SIG-M5 (cell line): ENCODE measurements at places on chromosomes 7 and 10.

DNA sequence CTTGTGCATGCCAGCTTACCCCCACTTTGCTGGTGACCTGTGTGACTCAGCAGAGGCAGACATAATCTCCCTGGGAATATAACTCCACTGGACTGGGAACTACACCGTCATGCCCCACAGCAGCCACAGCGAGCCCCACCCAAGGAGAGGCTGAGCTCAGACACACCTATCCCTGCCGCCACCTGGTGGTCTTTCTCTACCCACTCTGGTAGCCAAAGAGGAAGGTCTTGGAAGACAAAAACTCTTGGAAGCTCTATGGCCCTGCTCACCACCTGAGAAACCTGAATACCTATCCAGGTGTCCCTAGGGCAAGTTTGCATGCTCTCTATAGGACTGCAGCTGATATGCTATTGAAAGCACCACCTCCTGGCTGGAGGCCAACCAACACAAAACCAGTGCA is 48.1 kb downstream of the MYO3A start:
- DNase-seq, result no peak

GRCh38 chr7:90595342-90595800 is 750 bp upstream of the CDK14 start:
- no peak for DNase-seq

DNA sequence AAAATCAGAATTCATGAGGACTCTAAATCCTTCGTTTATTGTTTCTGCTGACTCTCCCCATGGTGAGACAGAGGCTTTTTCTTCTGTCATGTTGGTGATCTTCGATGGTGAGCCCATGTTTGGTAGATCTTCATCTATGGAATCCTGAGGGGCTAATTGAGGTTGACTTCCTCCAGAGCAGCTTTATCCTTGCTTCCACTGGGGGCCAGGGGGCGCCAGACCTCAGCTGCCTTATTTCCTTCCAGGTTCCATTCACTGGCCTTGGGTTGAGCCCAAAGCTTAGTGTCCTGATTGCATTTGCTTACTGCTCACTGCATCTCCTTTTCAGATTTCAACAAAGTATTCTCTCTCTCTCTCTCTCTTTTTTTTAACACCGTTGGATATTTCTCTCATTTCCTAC is 80.7 kb downstream of the GCC1 start:
- no peak for DNase-seq

- DNase-seq, result no peak
These were observed 2.8 kb downstream of the PRKG1 start for GRCh38 chr10:51077074-51077473.

DNA sequence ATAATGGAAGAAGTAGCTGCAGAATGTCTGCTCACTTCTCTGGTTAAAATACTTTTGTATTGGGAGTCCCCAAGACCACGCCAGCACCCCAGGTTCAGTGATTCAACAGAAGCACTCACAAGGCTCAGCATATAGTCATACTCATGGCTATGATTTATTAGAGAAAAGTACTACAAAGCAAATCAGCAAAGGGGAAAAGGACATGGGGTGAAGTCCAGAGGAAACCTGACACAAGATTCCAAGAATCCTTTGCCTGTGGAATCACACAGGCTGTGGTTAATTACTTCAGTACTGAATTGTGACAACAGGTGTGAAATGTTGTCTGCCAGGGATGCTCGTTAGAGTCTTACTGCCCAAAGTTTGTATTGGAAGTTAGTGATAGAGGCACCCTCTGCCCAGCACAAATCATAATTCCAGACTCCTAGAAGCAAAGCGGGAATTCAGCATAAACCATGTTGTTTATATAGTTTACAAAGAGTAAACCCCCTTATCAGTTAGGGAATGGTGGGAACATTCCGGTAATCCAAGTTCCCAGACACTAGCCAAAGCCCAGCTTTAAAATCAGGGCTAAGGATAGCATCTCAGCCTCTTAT is 79.4 kb downstream of the HYCC1 start:
- DNase-seq, result no peak
